ENCODE measurements at places on chromosomes 6 and 20. TPM values are rescaled to one million over a fixed set of nuclear protein-coding genes. Genes with fewer than 3 reads are reported as not detected.

SNAP25 gene
- 0.47 TPM for total RNA-seq

SLC35D3 gene
- total RNA-seq, result 0.12 TPM

DDX43 gene
- 7.9 TPM for total RNA-seq

DNA sequence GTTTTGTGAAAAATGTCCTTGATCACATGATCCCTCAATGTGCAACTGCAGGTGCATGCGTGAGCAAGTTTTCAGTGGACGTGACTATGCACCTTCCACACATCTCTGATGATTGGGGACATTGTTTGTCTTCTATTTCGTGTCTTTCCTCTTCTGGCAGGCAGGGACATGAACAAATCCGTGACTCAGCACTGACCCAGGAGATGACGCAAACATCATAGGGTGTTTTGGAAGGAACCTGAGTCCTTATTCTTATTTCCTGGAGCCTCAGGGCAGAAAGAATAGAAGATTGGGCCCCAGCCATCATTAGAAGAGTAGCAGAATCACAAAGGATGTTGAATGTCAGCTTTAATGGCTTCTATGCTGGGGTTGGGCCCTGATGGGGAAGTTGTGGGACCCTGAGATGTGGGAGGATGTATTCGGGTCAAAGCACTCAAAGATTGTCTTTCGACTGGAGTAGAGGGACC, 11.9 kb upstream of the SIRPD start:
- no peak for ATAC-seq

HSD17B8 gene
- total RNA-seq, result 13.7 TPM

CRISP2 gene
- not detected for total RNA-seq

DNA sequence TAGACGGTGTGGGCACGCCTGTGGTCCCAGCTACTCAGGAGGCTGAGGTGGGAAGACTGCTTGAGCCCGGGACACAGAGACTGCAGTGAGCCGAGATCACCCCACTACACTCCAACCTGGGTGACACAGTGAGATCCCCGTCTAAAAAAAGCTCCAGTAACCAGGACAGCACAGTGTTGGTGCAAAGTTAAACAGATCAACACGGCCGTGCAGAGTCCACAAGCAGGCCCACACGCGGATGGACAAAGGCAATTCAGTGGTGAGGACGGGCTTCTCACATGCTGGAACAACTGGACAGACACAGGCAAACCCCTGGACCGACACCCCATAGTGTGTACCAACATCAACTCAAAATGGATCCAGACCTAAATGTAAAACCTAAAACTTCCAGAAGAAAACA, 41.7 kb downstream of the TAF4 start:
- ATAC-seq, result no peak

GRCh38 chr20:41664584-41664983, 46.4 kb upstream of the CHD6 start:
- ATAC-seq, result no peak

GRCh38 chr20:37202267-37202943, 23.1 kb upstream of the MROH8 start:
- ATAC-seq, result peak; percentile 86
